ENCODE measurements at places on chromosomes 11 and 22.

- no peak for DNase-seq
Measured at GRCh38 chr11:112478806-112479205, 218.1 kb upstream of the PLET1 start.

DNA sequence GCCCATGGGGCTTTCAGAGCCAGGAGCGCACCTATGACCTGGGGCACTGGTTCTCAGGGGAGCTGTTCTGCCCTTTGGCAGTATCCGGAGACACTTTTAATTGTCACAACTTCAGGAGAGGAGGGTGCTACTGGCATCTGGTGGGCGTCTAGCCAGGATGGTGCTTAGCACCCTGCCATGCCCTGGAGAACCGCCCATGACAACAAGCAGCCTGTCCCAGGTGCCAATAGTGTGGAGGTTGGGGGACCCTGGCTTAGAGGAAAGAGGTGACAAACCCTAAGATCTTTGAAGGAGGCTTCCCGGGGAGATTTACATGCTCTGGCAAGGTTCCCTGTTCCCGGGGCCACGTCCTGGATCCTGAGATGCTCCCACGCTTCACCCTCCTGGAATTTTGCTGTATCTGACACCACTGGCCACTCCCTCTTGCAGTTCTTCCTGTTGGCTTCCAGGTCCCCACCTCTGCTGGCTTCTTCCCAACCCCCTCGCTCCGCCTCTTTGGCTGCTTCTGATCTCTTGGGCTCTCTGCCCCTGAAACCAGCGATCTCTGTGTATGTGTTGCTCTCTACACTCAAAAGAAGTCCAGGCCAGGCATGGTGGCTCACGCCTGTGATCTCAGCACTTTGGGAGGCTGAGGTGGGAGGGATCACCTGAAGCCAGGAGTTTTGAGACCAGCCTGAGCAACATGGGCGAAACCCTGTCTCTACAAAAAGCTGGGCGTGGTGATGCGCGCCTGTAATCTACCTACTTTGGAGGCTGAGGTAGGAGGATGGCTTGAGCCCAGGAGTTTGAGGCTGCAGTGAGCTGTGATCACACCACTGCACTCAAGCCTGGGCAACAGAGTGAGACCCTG, 31.1 kb downstream of the FADS3 start:
- no peak for DNase-seq

GRCh38 chr11:79973721-79974617, 533.1 kb upstream of the TENM4 start:
- no peak for DNase-seq

DNA sequence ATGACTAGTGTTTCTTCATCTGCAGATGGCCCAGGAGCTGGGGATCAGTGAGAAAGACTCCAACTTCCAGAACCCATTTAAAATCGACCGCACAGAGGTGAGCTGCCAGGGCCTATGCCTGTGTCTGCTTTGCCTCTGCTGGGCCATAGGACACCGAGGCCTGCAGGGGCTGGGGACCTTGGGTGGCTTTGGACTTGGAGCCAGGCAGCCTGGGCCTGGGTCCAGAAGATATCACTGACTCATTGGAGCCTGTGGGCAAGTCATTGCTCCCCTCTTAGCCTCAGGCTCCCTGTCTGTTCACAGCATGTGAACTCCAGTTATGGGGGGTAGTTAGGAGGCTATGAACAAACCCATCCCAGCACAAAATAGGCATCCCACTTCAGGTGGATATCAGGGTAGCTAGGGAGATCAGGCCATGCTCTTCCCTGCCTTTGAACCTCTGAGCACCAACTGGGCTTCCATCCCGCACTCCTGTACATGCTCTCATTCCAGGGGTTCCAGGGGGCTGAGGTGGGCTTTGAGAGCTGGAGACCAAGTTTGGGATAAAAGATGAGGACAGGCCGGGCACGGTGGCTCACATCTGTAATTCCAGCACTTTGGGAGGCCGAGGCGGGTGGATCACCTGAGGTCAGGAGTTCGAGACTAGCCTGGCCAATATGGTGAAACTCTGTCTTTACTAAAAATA, 13.4 kb downstream of the CCDC134 start:
- DNase-seq, result no peak

DNA sequence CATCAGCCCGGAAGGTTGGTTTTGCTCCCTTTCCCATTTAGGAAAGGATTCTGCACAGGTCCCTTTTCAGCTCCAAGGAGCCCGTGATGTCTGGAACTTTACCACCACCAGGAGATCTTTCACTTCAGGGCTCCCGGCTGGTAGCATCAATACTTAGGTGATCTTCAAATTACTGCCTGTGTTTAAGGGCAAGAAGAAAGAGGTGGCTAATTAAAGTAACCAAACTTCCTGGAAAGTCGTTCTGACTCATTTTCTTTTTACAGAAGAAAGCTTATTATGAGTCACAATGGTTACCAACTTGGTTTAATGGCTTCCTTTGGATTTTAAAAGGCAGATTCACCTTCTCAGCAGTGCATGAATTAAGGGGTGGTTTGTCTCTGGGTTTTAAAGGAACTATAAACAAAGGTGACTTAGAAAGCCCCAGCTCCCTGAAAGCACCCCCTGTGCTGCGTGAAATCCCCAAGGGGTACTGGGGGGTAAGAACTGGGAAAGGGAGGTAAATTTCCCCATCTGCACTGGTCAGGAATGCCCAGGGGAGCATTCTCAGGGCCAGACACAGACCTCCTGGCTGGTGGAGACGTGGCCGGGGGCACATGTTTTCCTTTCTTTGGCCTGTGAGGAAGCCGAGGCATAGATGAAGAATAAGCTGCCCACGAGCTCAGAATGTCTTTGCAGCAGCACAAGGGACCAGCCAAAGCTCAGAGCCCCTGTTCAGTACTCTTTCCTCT, 8.8 kb downstream of the POU2F3 start:
- peak; percentile 4 for DNase-seq

DNA sequence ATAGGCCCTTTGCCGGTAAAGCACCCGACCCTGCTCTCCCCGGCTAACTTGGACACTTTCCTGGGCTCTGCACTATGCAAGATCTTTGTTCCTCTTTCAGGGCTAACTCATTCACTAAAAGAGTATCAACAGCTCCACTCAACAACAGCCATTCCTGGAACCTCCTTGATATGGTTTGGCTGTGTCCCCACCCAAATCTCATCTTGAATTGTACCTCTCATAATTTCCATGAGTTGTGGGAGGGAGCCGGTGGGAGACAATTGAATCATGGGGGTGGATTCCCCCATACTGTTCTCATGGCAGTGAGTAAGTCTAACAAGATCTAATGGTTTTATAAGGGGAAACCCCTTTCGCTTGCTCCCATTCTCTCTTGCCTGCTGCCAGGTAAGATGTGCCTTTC, 330.0 kb downstream of the TENM4 start:
- no peak for DNase-seq

Data from T1000 (cell line).